ENCODE measurements at places on chromosomes 4 and X. TPM values are rescaled to one million over a fixed set of nuclear protein-coding genes. Genes with fewer than 3 reads are reported as not detected.

GRCh38 chr4:10346023-10346422 lies 111.2 kb downstream of the ZNF518B start:
- no peak for DNase-seq

- DNase-seq = no peak
Measured at GRCh38 chr4:23516716-23517115, 373.1 kb downstream of the PPARGC1A start.

DNA sequence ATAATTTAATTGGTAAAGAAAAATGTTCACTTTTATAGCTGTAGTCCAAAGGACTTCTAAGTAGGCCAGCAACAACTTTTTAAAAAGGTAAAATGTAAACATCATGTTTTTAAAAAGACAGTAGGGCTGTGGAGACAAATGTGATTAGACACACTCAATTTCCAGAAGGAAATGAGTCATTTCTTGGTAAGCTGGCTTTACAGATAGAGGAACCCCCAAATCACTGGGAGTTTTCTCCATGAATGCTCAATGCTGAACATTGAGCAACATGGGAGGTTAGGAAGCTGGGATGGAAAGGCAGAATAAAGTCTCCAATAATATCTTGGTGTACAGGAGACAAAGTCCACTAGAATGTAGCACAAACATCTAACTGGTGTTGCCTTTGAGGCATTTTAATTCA lies 121.3 kb downstream of the NWD2 start:
- DNase-seq = no peak

- no peak for DNase-seq
Measured at GRCh38 chr4:142416121-142416520, 430.0 kb downstream of the INPP4B start.

- peak; percentile 14 for DNase-seq
Measured at GRCh38 chr4:74675673-74676279, 118.5 kb downstream of the BTC start.

ABLIM2 gene
- total RNA-seq = 9.4 TPM

DNA sequence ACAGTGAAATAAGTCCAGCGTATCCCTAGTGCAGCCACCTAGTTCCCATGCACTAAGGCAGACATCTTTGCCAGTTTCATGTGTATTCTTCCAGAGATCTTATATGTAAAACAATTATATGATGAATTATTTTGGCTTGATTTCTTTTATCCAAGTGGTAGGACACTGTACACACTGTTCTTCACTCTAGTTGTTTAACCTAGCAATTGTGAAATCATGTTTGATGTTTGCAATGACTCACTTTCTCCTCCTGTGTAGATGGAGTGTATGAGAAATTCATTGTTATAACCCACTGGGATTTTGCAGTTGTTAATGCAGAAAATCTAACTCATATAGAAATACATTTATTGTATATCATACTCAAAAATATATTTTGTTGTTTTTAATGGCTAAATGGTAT lies 17.5 kb upstream of the TBC1D1 start:
- no peak for DNase-seq

MAGEE1 gene
- 16.3 TPM for total RNA-seq

DUX4 gene
- total RNA-seq = not detected

FANCB gene
- total RNA-seq = 17.5 TPM

DNA sequence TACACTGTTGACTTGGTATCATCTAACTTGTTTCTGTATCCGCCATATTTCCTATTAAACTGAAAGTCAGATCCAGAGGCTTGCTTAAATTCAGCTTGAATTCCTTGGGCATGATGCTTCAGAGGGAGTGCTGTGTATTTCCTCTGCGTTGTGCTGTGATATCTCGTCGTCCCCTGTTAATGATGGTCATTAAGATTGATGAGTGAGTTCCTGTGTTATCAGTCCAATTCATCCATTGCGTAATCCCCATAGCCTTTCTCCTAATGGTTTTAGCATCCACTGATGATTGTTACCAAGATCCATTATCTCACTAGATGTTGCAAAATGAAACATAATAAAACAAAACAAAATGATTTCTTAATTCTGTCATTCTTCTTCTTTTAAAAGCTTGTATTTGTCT lies 31.3 kb upstream of the CHM start:
- no peak for DNase-seq

DNA sequence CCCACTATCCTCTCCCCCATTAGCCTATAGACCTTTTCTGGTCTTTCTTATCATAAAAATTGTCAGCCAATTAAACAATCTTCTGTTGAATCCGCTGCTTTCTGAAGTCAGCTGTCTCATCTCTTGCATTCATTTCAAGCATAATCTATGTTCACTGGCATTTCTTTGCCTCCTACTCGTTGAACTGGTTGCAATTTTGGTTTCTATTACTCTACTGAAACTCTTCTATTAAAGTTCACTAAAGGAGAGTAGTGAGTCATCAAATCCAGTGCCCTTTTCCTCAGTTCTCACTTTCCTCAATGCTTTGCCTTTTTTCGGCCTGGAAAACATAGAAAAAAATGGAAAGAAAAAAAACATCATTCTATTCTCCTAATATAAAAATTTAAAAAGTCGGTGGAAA lies 23.9 kb upstream of the CXCL13 start:
- DNase-seq = no peak

- no peak for DNase-seq
Measured at GRCh38 chrX:817759-818300, 187.2 kb downstream of the SHOX start.
